ENCODE measurements at places on chromosomes 7 and 10.

- DNase-seq = no peak
Observed at GRCh38 chr10:67433276-67433675, 262.7 kb downstream of the CTNNA3 start.

DNA sequence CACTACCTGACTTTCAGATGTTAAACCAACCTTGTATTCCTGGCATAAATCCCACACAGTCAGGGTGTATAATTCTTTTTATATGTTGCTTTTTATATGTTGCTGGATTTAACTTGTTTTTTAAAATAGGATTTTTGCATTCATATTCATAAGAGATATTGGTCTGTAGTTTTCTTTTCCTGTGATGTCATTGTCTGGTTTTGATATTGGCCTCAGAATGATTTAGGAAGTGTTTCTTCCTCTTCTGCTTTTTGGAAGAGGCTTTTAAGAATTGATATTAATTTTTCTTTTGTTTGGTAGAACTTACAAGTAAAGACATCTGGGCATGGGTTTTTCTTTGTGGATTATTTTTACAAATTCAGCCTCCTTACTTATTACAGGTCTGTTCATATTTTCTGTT is 93.1 kb downstream of the CARD11 start:
- no peak for DNase-seq

- DNase-seq = no peak
Observed at GRCh38 chr10:67609996-67610793, 85.8 kb downstream of the CTNNA3 start.

- no peak for DNase-seq
Observed at GRCh38 chr7:105222953-105223352, 165.8 kb downstream of the SRPK2 start.

DNA sequence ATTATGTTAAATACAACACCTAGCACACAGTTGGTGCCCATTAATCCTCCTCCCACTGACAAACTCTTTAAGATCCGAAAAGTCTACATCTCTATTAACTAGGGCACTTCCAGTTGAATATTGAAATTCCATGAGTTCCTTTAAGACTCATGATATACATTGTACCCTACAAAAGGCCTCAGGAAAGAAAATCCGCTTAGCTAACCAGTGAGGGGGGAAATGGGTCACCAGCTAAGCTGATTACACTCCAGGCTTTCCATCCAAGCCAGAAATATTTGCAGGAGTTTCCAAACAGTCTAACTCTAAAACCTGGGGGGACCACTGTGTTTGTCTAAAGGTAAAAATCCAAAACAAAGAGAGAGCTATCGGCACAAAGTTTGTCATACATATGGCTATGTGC is 1.3 kb upstream of the LRIT2 start:
- DNase-seq = no peak

GRCh38 chr7:87204933-87205332 is 14.6 kb downstream of the TMEM243 start:
- DNase-seq = no peak

DNA sequence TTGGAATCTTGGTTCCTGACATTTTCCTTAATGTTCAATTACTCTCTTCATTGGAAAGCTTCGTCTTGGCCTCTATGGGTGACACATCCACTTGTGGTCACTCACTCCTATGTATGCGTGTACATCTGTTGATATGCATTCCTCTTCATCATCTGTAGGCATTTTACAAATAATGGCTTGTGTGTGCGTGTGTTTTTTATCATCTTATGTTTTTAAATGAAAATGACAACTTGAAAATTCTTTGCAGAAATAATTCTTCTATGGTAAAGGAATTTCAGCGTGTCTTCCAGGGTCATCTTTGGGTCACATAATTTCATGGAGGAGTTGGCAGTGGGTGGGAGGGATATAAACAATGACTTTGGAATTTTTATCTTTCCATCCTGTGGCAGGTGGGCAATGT is 925.1 kb downstream of the LRMDA start:
- no peak for DNase-seq

GRCh38 chr7:129616530-129616929 is 5.0 kb downstream of the NRF1 start:
- no peak for DNase-seq

- DNase-seq = peak; percentile 74
Observed at GRCh38 chr10:6920072-6921019, 340.3 kb upstream of the PRKCQ start.

DNA sequence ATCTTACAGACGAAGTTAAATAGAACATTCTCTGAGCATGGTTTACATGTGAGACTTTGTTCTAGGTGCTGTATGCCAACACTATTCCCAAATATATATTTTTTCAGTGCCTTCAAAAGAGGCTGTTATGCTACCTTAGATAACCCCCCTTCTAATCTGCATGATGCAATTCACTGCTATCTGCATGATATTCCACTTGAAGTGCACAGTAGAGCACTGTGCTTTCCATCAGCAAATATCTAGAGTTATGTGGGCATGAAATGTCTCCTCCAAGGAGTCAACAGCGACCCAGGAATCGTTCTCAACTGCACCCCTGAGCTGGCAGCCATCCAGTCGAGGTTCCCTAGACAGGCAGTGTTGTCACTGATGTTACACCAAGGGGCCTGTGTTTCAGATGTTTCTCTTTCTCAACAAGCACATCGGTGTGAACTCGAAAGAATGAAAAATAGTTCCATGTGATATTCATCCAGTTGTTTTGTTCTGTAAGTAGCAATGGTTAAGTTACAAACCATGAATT is 88.3 kb downstream of the PDE1C start:
- DNase-seq = no peak

DNA sequence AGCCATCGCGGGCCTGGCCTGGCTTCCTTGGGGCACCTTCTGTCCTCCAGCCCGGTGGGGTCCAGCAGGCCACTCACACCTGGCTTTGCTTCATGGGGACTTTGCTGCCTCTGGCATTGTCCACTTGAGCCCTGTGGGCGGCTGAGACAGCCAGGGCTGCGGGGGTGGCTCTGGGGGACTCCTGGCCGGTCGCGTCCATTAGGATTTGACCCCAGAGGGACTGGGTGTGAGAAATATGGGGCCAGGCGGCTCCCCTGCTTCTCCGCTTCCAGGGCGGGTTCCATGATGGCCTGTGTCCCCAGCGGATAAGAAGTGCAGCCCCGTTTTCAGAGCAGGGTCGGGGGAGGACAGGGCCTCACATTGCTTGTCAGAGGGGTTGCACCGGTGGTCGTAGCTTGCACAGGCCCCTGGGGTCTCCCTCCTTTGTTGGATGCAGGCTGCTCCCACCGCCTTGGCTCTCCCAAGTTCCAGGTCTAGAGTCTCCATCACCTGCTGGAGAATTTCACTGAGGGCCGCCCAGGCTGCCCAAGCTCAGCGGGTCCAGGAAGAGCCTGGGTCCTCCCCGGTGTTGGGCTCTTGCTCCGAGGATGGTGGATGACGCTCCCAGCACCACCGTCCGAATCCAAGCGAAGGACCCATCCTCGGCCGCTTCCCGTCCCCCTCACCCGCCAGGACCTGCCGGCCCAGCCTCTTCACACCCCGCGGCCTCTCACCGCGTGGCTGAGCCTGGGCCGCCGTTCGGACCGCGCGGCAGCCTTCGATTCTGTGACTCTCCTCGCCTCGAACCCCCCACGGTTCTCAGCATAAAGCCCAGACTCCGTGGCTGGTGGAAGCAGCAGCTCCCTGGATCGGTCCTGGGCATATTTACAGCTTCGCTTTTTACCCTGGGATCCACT is 140.1 kb downstream of the DYNC2I1 start:
- no peak for DNase-seq

GRCh38 chr10:123380491-123381085 is 226.4 kb downstream of the BUB3 start:
- DNase-seq = no peak

GRCh38 chr7:37354656-37355131 is 94.0 kb downstream of the ELMO1 start:
- DNase-seq = no peak

DNA sequence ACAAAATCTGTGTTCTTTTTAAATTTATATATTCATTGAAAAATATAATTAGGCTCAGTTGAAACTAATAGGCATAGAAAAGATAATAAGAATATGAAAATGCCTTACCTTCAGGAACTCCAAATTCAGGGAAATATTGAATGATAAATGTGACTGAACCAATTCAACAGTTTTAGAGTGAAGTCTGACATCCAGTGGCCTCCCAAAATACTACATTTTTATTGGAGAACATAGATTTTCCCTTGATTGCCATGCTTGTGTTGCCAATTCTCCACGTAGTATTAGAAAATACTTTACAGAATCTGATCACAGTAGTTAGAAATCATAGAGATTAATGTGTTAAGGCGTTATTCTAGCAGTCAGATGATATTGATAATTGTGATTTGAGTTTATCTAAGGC is 1246.7 kb downstream of the GATA3 start:
- no peak for DNase-seq

- DNase-seq = no peak
Observed at GRCh38 chr7:41010967-41011366, 691.9 kb downstream of the INHBA start.

DNA sequence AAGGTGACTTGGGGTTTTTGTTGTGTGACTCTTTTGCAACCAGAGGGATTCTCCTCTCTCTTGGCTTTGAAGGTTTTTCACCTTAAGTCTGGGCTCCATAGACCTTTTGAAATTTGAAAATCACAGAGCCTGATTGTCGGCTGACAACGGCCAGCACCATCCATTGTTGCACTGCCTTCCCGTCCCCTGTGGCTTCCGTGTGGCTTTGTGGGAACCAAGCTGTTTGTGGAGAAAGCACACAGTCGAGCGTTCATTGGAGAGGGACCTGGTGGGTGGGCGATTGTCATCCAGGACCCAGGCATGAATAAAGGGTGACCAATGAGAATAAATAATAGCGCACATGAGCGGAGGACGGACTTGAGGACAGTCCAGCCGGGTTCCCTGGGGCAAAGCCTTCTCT is 7.4 kb upstream of the RAMP3 start:
- no peak for DNase-seq

DNA sequence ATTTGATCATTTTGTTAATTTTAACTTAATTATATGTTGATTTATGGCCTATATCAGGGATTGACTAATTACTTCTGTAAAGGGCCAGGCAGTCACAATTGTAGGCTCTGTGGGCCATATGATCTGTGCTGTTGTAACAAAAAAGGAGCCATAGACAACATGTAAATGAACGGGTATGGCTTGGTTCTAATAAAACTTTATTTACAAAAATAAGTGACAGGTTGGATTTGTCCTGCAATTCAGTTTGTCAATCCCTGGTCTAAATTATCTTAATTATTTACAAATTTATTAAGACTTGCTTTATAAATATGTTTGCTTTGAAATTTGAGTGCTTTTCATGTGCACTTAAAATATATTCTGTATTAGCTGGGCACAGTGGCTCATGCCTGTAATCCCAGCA is 2.9 kb upstream of the HK1 start:
- DNase-seq = no peak

GRCh38 chr10:110151467-110151866 is 55.9 kb upstream of the MXI1 start:
- DNase-seq = no peak

- DNase-seq = no peak
Observed at GRCh38 chr7:75038508-75038907, 35.1 kb downstream of the RCC1L start.
